ENCODE measurements at places on chromosomes 2 and 18.

GRCh38 chr2:174450021-174450816 lies 36.6 kb downstream of the GPR155 start:
- DNase-seq, result no peak

DNA sequence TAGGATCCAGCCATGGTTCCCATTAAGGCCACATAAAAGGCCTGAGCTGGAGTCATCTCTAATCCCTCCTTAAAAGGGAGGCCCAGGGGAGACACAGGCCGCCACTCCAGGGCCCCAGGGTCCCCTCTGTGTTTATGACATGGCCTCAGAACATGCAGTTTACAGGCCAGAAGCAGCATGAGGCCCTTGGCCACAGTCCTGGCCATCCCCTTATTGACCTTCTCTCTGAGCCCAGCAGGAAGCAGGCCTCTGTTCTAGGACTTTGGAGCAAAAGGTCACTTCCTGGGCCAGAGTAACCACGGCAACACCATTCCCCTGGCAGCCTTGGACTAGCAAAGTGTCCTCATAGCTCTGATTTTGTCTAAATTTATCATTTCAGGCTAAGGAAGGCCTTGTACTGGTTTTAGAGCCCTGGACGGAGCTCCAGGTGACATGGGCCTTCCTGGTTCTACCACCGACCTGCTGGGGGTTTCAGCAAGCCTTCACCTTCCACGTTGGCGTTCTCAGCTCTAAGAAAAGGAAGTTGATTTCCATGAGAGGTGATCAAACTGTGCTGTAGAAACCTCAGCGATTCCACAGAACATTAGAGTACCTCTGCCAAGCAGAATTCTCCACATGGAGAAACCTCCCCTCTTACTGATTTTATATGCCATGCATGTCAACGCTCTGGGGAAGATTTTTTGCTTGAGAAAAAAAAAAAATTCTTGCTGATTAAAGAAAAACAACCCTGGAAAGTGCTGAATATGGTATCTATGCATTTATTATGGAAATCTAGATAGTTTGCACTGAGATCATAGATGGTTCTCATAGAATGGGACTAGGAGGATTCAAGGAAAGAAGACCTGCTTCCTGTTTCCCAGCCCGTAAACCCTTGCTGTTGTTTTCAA lies 53.7 kb downstream of the HS1BP3 start:
- DNase-seq, result no peak

GRCh38 chr2:236972491-236973342 lies 113.0 kb upstream of the COPS8 start:
- DNase-seq, result no peak

DNA sequence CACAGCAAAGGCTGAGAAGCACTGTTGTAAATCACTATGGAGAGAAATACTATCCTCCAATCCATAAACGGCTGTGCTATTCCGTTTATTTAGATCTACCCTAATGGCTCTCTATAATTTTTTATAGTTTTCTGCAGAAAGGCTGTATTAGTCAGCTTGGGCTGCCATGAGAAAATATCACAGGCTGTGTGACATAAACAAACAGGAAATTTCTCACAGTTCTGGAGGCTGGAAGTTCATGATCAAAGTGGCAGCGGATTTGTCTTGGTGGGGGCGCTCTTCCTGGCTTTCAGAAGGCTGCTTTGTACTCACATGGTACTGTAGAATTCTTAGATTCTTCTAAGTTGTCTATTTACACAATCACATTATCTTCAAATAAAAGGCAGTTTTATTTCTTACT lies 44.1 kb downstream of the C1D start:
- no peak for DNase-seq

DNA sequence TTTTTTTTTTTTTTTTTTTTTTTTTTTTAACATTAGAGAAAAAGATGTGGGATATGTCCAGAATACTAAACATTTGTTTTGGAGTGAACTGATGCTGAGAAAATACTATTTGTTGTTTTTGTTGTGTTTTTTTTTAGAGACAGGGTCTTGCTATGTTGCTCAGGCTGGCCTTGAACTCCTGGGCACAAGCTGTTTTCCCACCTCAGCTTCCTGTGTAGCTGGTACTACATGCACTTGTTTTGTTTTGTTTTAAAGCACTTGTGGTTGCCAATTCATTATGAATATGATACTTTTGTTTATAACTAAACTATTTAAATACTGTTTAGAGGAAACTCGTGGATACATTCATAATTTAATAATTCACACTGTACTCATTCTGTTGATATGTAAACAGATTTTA lies 33.4 kb upstream of the DYSF start:
- no peak for DNase-seq

- DNase-seq, result no peak
Observed at GRCh38 chr2:6184532-6185292, 492.5 kb downstream of the SOX11 start.

DNA sequence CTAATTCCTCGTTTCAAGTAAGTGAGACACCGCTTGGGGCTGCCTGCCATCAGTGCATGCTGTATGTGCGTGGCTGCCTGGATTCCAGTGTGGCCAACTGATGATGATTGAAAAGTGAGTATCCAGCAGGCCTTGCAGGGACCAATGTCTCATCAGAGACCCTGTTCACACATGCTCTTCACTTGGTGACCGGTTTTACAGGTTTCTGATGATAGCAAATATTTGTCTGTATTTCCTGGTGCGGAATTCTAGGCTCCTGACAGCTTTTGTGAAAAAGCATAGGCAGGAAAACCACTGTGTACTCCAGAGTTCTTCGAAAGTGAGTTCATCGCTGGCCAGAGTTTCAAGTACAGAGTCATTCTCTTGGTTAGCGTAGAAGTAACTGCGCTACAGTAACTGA lies 13.8 kb upstream of the YWHAQ start:
- no peak for DNase-seq

- no peak for DNase-seq
Observed at GRCh38 chr18:35192415-35192814, 48.4 kb upstream of the ZNF397 start.

DNA sequence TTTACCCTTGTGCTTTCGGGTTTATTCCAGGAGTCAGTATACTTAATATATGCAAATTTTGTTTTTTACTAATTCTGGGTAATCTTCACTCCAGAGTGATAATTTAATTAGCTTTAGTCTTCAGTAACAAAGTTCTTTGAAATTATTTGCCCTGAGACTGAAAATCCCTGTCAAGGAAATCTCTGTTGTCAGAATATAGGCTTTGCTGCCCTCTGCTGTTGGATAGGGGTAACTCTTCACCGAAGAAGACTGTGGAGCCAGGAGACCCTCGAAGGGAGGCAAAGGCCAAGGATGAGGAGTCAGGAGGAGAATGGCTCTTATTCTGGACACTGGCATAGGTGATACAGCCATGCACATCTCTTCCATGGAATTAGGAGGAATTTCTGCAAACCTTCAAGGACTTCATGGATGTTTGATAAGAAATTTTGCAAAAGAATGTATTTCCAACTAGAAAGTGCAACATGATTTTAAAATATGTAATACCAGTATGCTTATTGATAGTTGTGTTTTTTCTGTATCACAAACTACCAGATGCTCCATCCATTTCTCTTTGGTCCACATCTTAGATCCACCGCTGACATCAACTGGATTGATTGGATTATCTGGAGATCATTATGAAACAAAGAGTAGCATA lies 182.3 kb downstream of the RDH14 start:
- no peak for DNase-seq
